ENCODE measurements at places on chromosomes 6 and 20.

DNA sequence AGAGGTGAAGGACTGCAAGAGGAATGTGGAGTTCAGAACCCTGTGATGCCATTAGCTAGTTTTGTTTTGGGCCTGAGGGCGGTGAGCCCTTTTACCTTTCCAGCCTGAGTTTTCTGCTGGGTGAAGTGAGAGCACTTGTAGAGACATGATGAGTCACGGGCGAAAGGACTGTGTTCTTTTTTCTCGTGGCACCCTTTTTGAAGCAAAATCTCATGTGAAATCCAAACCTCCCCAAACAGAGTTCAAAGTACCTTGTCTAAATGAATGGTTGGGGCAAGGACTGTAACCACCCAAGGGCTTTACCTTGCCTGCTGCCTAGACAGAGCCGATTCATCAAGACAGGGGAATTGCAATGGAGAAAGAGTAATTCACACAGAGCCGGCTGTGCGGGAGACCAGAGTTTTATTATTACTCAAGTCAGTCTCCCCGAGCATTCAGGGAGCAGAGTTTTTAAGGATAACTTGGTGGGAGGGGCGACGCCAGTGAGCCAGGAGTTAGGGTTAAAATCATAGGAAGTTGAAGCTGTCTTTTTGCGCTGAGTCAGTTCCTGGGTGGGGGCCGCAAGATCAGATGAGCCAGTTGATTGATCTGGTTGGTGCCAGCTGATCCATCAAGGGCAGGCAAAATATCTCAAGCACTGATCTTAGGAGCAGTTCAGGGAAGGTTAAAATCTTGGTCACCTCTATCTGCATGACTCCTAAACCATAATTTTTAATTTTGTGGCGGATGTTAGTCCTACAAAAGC, 25.8 kb downstream of the SAMD5 start:
- no peak for DNase-seq

GRCh38 chr6:4071330-4071729, 7.6 kb downstream of the FAM217A start:
- DNase-seq, result no peak

GRCh38 chr6:20251525-20251924, 39.3 kb upstream of the MBOAT1 start:
- DNase-seq, result no peak

GRCh38 chr6:57315111-57315510, 2.3 kb upstream of the PRIM2 start:
- DNase-seq, result no peak

DNA sequence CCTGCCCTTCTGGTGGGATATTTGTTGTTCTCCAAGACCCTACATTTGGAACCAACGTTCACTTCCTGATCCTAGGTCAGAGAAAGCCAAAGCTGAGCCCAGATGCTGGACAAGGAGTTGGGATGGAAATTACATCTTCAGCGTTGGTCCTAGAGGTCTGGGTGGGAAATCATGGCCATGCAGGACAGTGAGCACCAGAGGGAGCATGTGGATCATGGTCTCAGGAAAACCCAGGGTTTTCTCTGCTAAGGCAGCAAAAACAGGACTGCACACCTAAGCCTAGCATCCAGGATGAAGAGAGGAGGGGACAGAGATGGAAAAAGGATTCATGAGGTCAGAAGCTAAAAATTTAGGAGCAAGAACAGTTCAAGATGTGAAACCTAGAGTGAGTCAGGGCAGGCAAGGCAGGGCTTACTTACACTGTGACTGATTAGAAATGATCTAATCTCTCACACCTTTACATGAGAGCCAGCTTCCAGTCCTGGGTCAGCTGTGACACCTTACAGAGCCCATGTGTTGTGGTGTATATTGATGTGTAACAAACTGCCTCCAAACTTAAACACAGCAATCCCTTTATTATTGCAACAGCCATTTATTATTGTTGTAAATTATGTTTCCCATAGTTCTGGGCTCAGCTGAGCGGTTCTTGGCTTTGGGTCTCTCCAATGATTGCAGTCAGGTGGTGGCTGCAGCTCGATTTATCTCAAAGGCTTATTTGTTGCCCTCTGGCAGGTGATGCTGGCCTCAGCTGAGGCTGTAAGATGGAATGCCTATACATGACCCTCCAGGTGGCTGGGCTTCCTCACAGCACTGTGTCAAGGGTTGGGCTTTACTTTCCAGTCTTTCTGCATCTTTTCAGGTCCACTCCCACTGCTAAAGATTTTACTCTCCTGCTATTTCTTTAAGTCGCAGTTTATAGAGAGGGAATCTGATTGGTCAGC, 6.5 kb downstream of the C20orf202 start:
- no peak for DNase-seq

- peak; percentile 32 for DNase-seq
These were observed 9.3 kb downstream of the TRAPPC3L start for GRCh38 chr6:116536216-116536621.

GRCh38 chr20:37542281-37542680, 14.6 kb upstream of the BLCAP start:
- no peak for DNase-seq

DNA sequence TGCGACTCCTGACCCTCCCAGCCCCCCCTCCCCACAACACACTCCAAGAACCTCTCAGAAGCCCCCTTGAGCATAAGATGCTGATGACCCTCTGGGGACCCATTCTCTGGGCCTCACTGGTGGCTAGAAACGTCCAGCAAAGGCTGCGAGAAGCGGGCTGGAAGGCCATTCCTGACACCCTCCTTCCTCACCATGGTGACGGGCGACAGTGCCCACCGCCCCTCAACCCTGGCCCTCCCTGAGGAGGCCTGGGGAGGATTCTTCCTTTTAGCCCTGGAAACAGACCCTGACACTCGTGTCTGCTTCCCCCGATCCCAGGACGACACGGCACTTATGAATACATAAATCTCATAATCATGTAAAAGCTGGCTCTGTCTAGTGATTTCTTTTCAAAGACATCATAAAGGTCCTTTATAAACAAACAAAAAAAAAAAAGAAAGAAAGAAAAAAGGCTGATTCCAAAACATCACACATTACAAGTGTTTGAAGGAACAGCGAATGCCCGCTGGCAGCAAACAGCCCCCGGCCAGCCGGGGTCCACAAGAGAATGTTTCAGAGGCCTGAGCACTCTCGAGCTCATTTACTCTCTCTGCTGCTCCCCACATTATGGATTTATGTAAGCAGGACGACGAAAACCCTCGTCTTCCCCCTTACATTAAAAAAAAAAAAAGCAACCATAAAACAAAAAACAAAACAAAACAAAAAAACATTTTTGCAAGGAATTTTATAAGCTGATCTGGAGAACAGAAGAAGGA, 40.7 kb downstream of the PREX1 start:
- no peak for DNase-seq

DNA sequence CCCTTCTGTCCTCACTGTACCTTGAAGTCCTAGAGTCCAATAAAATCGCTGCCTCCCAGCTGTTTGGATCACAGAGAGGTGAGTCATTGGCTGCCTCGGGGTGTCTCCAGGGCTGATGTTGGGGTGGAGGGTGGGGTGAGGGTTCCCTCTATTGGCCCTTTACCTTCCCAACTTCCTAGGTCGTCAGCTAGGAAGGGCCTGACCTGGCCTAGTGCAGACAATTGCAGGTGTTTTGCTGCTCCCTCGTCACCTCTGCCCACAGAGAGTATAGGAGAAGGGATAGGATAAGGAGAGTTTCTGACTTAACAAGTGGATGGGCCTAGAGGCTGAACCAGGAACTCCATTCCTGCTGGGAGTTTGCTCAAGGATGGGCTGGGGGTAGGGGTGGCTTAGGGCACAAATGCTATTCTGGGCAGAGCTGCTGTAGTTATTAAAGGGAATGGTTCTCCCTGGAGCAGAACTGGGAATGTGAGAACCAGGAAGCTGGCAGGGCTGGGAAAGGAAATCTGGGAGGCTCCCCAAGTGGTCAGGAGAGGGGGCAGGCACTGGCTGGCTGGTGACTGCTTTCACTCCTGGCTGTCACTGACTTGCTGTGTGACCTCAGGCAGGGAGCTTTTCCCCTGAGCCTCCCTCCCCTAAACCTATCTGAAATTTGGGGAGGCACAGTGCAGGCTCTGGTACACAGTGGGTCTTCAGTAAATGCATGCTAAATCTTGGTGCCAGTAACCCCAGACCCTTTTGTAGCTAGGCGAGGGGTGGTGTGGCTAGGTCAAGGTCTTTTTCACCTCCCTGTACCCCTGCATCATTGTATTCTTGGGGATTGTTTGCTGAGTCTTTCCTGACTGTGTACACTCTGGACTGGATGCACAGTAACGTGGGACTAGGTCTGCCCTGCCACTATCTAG, 1.5 kb downstream of the TP53INP2 start:
- DNase-seq, result no peak

DNA sequence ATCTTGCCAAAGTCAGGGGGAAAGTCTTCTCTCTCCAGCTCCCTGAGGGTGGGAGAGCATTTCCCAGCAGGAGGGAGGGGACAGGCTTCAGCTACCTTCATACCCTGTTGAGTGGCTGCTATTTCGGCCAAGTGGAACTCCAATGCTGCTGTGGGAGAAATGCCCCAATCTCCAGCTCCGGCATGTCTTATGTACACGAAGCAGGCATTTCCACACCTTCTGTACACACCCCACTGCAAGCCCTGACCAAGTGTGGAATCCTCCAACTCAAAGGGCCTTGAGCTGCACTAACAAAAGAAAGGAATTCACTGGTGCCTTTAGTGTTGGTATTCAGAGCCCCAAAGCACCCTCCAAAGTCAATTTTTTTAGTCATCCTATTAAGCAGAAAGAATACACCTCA, 313.6 kb upstream of the NT5E start:
- no peak for DNase-seq

GRCh38 chr6:168500519-168500918, 59.5 kb downstream of the SMOC2 start:
- DNase-seq, result no peak

DNA sequence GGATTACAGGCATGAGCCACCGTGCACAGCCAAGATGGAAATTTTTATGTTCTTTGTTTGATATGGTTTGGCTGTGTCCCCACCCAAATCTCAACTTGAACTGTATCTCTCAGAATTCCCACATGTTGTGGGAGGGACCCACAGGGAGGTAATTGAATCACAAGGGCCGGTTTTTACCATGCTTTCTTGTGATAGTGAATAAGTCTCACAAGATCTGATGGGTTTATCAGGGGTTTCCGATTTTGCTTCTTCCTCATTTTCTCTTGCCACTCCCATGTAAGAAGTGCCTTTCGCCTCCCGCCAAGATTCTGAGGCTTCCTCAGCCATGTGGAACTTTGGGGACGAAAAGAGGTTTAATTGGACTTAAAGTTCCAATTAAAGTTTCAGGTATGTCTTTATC, 14.6 kb downstream of the EEF1A1 start:
- no peak for DNase-seq

- no peak for DNase-seq
These were observed 22.4 kb downstream of the PTGIS start for GRCh38 chr20:49545572-49545971.

- DNase-seq, result no peak
These were observed 85.2 kb upstream of the CCDC167 start for GRCh38 chr6:37584654-37585522.

GRCh38 chr20:20241976-20242375, 125.9 kb upstream of the INSM1 start:
- DNase-seq, result no peak

GRCh38 chr6:47952640-47953039, 158.4 kb downstream of the PTCHD4 start:
- no peak for DNase-seq

DNA sequence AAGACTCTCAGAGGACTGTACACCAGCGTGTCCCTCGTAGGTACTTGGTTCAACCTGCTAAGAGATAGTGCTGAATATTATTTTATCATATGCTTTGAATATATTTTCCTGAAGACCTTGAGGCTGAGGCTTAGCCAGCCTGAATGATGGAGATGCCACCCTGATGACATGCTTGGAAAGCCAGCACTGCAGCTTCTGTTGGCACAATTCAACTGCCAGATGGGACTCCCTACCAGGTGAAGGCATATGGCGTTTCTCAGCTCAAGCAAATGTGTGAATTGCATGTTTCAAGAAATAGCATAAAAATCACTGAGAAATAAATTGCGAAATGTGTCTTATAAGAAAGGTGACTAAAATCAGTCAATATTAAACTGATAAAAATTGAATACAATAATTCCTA, 228.1 kb upstream of the CST7 start:
- DNase-seq, result no peak

DNA sequence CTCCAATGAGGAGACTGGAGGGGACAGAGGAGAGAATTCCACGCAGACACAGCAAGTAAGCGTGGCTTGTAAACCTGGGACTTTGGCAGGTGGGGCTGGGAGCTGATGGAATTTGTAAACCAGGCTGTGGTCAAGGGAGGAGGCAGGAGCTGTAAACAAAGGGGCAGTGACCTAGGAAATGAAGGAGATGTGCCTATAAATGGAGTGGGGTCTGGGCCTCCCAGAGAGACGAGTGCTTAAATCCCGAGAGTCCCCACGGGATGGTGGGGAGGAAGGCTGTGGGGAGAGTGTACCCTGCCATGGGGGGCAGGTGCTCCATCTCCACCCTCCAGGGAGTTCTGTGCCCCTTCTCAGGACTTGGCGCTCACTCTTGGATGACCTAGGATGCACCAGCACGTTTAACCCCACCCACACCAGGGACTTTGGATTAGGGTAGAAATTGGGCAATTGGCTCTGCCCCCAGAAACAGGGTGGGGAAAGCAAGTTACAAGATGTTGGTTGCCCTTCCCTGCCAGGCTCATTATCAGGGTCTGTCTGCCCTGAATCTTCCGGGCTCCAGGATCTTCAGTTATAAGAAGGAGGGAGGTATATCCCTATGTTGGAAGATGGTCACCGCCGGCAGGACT, 4.0 kb upstream of the DHX16 start:
- DNase-seq, result no peak

- no peak for DNase-seq
These were observed 113.1 kb downstream of the C6orf58 start for GRCh38 chr6:127690092-127690491.

DNA sequence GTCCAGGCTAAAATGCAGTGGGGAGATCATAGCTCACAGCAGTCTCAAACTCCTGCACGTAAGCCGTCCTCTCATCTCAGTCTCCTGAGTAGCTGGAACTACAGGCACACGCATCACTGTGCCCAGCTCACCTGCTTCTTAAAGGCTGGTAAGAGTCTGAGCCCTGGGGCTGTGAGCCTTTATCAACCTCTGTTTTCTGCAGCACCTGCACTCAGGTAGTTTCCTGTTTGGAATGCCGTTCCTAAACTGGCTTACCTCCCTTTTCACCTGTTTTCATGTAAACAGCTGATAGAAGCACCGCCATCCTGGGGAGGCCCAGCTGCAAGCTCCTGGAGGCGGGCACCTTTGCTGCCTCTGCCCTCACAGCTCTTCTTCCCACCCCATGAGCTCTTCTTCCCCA, 45.4 kb downstream of the SLC24A3 start:
- no peak for DNase-seq

DNA sequence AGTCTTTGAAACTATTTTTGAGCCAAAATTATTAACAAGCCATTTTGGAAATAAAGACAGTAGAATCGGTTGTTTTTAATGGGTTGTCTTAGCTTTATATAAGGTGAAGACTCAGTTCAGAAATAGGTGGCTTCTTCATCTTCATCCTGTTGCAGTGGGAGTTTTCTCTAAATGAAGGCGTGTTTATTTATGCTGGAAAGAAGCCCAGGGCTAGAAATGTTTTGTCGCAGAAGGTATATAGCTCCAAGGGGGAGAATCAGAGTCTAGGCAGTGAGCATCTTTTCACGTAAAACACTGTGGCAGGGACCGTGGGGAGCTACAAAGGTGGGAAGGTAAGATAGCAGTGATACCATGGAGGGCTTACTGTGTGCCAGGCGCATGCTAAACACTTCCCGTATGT, 34.3 kb downstream of the FARS2 start:
- no peak for DNase-seq

GRCh38 chr6:106823732-106824351, 150.7 kb downstream of the CD24 start:
- no peak for DNase-seq
